K562 (cell line): ENCODE measurements at places on chromosomes 5 and 9.

DNA sequence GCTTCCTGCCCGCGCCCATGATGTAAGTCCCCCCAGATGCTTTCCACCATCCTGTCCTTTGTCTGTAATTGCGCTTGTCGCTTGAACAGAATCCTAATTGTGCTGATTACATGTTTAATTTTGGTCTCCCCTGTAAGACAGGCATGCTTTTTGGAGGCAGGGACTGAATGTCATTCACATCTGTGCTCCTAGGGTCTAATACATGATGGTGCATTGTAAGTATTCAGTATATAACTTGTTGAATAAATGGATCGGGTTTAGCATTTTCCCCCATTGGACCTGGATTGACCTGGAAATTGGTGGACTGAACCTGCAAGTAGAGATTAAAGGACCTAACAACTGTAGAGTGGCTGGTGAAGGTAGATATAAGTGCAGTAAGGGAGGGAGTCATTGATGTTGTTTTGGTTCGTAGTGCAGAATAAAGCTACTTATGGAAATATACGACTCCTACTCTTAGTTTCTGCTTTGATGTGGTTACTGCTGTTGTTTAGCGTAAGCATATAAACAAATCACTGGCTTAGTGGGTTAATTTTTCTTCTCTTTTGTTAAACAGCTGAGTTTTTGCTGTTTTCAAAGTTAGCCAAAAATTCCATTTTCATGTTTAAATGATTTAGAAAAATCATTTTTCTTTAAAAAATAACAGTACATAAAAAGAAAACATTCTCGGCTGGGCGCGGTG, 57.3 kb downstream of the TRIO start:
- no peak for DNase-seq

DNA sequence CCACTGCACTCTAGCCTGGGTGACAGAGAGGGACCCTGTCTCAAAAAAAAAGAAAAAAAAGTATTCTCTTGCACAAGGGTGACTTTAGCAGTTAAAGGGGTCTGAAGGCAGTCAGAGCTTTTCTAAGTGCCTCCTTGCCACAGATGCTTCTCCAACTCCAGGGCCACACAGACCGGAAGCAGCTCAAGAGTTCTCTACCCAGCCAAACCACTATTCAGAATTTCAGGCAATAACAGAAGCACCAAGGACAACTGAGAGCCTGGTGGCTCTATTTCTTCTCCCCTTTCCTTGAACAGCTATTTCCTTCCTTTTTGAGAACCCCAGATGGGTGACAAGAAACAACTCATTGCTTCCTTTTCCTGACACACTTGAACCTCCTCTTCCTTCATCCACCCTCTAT, 2.2 kb downstream of the FAM219A start:
- no peak for DNase-seq

- DNase-seq = no peak
Observed at GRCh38 chr5:128257076-128257475, 173.5 kb downstream of the SLC12A2 start.

DNA sequence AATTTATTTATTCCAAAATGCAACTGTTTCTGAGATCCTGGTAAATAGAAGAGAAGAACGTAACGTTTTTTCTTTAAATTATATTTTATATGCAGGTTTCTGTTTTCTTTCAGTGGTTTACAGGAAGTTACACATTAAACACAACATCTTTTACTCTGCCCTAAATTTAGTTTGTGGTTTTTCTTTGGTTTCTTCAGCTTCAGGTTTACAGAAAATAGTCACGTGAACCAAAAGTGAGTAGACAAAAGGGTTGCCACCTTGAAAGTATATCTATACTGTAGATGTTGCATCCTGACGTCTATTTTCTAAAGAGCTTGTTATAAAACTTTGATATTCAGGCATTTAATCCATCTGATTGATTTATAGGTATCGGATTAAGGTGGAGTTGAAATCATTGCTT, 1236.6 kb downstream of the MAT2B start:
- no peak for DNase-seq

GRCh38 chr5:114434396-114435219, 72.7 kb downstream of the KCNN2 start:
- DNase-seq = no peak

GRCh38 chr5:83711982-83712601, 8.6 kb downstream of the HAPLN1 start:
- DNase-seq = peak; percentile 41

GRCh38 chr5:134125039-134126015, 10.8 kb downstream of the TCF7 start:
- DNase-seq = no peak

DNA sequence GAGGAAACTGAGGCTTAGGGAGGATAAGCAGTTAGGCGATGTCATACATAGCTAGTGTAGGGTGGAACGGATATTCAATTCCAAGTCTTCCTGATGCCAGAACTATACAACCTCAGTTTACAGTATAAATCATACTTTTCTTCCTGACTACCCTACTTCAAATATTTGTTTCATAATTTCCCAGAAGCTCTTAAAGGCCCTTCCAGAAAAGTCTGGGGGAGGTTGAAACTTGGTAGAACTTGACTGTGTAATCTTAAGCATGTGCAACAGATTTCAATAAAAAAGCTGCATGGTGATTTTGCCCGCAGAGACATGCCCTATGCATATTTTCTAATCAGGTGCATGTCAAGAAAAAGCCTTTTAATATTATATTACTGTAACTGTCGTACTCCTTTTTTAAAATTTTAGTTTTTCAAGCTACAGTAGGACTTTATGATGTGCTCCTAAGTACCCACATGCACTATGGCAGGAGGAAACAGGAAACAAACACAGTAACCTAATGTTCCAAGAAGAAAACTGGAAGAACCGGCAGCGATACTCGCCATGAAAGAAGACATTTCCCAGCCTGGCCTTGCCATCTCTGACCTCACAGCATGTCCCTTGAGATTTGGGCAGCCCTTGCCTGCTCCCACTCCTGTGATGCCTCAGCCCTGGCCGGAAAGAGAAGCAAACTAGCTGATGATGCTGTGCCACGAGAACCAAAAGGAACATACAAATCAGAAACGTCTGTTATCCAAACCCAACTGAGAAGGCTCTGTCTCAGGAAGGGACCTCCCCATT, 266.0 kb downstream of the EFNA5 start:
- no peak for DNase-seq

DNA sequence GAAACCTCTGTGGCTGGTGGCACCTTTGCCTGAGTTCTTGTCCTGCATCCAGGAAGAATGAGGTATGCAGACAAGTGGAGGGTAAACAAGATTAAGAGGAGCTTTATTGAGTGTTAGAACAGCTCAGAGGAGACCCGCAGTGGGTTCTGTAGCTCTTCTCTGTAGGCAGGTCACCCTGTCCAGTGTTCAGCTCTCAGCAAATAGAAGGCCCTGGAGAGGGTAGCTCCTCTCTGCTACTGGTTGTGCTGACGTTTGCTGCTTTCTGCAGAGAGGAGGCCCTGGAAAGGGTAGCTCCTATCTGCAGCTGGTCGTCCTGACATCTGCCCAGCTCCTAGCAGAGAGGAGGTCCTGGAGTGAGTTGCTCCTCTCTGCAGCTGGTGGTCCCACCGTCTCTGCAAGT, 96.8 kb upstream of the CCDC112 start:
- no peak for DNase-seq

DNA sequence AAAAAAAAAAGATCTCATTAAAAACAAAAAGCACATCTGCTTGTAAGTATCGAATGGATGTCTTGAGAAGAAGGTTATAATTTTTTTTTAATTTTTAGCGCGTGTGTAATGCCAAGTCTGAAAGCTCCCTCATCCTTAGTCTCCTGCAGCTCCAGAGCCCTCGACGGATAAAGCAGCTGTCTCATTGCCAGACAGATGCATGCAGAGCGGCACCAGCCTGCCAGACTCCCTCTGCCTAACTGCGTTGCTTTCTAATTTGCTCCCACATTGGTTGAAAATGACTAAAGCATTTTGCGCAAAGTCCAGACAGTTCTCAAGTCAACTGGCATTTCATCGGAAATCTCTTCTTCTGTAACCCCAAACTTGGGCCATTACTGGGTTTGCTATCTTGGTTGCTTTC, 29.4 kb downstream of the OLFM1 start:
- DNase-seq = no peak

DNA sequence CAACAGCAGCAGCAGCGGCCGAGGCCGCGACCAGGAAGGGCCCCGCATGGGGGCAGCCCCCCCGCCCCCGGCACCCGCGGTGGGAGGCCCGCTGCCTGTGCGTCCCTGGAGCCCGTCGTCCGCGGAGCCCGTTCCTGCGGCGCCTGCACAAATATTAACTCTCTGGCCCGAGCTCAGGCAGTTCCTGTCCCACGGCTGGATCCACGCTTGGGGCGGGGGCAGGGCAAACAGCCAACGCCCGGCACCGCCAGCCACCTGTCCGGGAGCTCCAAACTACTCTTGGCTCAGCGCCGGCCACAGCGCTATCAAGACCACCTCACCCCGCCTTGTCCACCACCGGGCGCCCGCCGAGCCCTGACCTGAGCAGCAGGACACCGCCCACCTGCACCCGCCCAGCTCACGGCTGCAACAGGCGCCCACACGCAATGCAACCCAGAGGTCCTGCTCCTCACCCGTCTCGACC, at the start of gene LRRC26:
LRRC26 (minus strand) TSS at position 156 of the 463 bp plus-strand sequence; CDS start at position 48, 108 bp downstream.
- no peak for DNase-seq

GRCh38 chr5:141835928-141836670, 42.1 kb downstream of the PCDH1 start:
- no peak for DNase-seq

- DNase-seq = no peak
Observed at GRCh38 chr9:115142090-115142489, 24.1 kb upstream of the TNC start.

GRCh38 chr9:138075961-138076649, 198.5 kb downstream of the CACNA1B start:
- DNase-seq = no peak

DNA sequence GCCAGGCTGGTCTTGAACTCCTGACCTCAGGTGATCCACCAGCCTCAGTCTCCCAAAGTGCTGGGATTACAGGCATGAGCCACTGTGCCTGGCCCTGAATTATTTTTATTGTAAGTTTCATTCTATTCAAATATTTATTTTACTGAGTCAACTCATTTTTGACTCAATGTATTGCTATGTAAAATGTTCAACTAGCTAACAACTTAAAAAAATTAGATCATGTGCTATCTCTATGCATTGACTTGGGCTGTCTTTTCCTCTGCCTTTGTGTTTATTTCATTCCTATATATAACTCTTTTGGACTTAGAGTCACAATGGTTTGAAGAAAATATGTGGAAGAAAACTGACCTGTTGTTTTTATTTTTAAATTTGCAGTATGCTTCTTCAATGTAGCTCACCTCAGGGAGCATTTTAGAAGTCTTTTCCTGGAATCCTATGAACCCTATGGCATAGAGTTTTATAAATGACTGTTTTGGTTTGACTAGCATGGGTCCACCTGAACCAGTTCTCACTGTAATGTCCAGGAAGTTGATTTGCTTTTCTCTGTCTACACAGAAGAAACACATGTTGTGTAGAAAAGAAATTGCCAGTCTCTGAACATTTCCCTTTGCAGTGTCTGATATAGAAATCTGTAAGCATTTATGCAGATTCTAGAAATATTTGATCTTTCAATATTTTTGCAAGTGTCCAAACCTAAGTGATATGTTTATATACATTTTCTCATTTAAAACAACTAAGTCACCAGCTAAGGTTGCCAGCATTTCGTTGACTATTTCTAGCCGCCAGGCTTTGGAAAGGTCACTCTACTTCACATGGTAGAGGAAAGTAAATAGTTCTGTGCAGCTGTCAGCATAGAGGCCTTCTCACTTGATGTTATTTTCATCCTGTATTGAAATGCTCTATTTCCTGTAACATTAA, 138.8 kb downstream of the PCSK1 start:
- no peak for DNase-seq

GRCh38 chr5:112083623-112084022, 326.6 kb upstream of the NREP start:
- DNase-seq = no peak

- no peak for DNase-seq
Observed at GRCh38 chr9:221989-222776, 7.5 kb downstream of the DOCK8 start.

DNA sequence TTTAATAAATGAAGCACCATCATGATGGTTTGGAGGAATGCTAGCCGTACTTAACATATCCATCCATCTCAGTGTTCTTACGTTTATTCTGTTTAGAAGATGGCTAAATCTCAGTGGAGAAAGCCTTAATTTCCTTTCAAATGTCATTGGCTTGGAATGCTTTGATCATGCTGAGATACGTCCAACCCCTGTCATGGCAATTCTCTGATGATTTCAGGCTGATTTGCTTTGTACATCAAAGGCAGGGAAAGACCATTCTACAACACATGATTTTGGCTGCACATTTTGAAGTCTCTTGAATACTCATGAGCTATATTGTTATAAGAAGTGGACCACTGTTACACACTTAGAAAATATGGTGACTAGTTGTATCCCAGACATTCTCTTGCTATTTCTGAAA, 1048.4 kb downstream of the MAT2B start:
- no peak for DNase-seq

DNA sequence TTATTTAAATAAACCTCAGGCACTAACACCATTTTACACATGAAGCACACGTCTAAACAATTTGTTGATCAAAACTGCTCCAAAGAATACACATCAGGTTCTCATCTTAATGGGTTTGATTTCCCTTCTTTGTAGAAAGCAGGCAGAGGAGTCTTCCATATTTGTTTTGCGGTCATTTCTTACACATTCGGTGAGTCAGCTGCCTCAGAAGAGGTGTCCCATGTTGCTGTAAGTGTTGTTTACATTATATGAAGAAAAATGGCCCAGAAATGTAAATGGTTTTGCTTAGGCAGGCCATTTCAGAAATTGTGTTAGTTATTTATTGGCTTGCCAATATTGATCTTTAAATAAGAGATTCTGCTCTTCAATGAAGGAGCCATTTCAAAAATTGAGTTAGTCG, 325.8 kb downstream of the TENT4A start:
- DNase-seq = no peak

GRCh38 chr9:37471942-37472684, 6.9 kb upstream of the ZBTB5 start:
- no peak for DNase-seq

DNA sequence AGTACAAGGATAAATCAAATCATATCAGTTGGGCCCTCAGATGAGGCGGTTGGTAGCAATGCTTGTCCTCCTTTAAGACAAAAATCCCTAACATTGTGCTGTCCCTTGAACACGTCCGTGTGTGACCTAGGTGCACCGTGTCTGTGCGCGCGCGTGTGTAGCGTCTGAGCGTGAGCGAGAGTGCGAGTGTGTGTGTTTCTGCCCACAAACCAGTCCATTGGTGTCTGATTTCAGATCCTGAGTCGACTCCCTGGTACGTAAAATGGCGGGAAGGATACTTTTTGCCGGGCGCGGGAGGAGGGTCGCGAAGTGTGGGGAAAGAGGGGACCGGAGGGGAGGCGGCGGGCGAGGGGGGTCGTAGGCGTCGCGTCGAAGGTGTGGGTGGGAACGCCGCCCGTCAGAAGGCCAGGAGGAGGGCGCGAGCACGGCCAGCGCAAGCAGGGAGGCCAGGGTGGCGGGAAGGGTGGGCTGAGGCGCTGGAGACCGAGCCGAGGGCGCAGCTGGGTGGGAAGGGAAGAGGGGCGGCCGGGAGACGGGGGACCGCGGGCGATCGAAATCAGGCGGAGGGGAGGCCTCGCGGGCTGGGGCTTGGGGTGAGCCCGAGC, 8.9 kb downstream of the OTP start:
- DNase-seq = no peak
